Karpas-422 (cell line): ENCODE measurements at places on chromosomes 7 and 10.

- no peak for DNase-seq
Observed at GRCh38 chr10:51083356-51083853, 9.1 kb downstream of the PRKG1 start.

DNA sequence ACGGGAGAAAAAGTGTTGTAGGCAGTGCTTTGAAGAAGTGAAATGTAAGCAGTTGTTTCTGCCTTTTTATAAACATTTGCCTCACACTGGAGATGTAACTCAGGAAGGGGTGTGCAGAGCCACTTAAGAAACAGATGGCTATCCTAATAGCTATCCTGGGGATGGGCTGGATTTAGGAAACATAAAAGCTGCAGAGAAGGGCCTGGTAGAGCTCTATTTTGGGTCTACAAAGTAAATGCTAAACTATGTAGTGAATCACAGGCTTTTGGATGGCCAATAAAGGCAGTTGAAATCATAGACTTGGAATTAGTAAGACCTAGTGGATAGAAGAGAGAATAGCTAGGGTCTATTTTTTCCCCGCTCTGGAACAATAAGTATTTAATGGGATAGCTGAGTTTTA is 79.9 kb upstream of the AGR3 start:
- DNase-seq: no peak

- DNase-seq: no peak
Observed at GRCh38 chr7:154647625-154648024, 355.3 kb downstream of the PAXIP1 start.

DNA sequence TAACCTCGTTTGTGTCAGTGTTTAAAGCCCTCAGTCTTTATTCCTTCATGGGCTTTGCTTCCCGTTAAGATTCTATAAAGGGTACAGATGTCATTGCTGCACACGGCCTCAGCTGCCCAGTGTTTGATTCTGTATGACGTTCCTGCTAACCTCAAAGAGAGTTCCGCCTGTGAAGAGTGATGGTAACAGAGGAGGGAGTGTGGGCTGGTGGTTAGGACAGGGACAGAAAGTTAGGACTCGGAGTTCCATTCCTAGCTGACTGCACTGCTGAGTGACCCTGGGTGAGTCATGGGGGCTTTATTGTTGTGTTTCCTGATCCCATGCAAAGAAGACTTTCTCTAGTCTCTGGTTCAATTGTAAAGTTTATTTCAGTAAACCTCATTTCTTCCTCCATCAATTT is 227.1 kb downstream of the DYNC1I1 start:
- no peak for DNase-seq

GRCh38 chr7:75945297-75946168 is 30.6 kb downstream of the POR start:
- no peak for DNase-seq

- no peak for DNase-seq
Observed at GRCh38 chr7:31478018-31478417, 35.9 kb upstream of the ITPRID1 start.

GRCh38 chr10:131242007-131242406 is 69.5 kb downstream of the TCERG1L start:
- peak; percentile 75 for DNase-seq

DNA sequence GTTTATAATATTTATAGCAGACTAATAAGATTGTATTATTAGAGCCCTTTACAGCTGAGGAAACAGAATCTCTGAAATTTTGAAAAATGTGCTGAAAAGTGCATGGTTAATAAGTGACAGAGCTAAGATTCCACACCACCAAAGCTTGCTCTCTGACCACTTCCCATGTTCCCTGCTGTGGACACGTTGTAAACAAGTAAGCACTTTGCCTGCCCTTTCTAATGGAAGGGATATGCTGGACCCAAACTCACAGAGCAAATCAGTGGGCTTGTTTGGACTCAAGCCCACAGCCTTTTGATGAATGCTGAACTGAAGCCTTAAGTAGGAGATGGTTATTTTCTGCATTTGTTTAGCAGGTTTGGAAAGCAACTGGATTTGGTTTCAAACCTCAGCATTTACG is 214.0 kb upstream of the TMEM72 start:
- no peak for DNase-seq

- no peak for DNase-seq
Observed at GRCh38 chr7:134449680-134450079, 9.2 kb downstream of the AKR1B1 start.

DNA sequence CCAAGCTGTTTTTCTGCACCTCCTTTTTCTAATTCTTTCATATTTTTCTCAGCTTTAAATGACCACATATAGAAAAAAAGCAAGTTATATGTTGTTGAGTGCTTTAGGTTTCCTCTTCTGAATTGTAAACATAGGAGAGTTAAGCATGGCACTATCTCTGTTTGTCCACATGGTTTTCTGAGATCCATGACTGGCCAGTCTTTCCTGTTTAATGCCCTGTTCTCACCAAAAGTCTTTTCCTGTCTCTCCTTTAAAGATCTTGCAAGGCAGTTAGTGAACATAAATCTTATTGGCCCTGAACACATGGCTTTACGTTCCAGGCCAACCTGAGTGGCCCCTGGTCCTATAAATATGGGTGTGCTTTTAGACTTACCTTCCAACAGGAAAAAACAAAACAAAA is 19.4 kb downstream of the TRPV5 start:
- DNase-seq: peak; percentile 2

DNA sequence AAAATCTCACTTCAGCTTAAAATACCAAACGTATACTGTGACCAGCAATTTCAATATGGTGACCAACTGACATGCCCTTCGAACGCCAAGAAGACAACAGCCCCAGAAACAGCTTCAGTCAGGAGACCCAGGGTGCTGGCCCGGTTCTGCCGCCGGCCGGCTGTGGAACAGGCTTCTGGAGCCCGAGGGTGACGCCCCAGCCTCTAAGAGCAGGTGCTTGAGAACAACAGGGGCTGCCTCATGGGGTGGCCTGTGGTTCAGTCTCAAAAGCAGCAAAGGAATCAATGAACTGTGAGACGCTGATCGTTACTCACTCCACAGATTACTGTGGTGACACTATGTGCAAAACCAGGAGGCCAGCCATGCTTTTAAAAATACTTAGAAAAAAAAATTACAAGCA is 17.3 kb downstream of the GPER1 start:
- no peak for DNase-seq

DNA sequence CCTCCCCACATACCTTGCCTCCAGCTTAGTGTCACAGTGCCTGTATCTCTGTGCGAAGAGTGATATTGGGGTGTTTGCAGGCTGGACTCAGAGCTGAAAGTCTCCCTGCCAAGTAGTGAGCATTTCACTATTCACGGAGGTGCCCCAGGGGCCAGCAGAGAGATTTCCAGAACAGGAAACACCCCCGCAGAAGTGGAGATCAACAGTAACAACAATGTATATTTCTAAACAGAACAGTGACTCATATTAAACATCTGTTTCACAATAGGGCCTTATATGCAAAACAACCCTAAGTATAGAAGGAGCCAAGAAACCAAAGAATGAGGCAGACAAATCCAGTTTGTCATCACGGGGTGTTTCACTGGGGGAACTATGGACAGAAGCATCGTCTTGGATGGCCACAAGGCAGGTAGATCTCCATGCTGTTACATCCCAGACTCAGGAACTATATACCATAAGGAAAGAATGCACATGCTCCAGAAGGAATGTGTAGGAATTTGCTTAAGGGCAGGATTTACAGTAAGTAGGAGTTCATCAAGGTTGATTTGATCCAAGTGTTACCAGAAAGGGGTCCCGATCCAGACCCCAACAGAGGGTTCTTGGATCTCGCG is 29.3 kb upstream of the CCL24 start:
- no peak for DNase-seq

DNA sequence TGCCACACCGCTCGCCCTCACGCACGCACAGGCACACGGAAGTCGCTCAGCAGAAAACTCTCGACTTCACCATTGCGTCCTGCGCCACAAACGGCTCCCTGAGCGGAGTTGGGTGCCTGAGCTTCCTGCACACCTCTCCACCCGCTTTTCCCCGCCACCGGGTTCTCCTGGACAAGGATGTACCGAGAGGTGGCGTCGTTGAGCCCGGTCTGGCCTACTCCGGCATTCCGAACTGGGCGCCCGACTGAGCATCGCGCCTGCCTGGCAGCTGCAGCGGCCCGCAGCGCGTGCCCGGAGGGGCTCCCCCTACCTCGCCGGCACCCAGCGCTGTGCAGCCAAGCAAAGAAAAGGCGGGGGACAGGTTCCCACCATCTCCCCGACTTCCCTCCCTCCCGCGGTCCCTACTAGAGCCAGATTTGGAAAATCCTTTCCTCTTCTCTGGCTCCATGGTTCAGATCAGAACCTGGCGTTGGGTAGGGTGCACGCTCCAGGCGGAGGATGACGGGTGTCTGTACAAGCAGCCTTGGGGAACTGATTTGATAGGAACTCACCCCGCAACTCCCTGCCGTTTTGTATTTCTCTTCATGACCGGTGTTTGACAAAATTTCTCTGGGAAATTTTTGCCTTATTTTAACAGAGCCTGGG is 1.7 kb downstream of the SORCS3 start:
- DNase-seq: no peak

DNA sequence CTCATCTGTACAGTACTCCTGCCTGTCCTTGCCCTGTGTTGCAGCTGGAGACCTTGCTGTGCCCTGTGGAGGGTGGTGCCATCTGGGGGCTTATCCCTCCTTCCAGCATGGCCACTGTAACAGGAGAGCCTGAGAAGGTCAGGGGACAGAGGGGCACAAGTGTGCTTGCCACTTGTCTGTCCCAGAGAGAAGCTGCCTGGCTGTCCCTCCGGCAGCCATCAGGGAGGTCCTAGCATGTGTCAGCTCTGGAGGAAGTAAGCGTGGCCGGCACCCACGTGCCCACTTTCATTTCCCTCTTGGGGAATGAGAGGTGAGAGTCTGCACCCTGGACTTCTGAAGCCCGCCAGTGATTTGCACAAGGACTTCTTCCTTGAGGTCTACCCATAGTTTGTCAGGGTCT is 97.0 kb upstream of the PPIF start:
- peak; percentile 89 for DNase-seq

DNA sequence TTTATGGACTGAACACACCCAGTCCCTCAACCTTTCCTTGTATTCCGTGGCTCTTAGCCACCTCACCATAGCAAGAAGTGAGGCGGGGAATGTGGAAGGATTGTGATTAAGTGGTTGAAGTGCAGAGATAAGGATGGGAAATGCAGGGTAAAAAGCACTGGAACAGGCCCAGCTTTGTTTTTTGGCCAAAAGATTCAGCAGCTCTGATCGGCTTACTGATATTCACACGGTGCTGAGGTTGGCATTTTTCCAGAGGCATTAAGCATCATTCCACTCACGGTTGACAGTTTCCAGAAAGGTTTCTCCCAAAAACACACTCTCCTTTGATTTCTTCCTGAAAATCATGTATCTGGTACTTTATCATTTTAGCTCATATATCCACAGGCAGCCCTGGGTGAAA is 544.2 kb downstream of the CNTNAP2 start:
- DNase-seq: no peak

DNA sequence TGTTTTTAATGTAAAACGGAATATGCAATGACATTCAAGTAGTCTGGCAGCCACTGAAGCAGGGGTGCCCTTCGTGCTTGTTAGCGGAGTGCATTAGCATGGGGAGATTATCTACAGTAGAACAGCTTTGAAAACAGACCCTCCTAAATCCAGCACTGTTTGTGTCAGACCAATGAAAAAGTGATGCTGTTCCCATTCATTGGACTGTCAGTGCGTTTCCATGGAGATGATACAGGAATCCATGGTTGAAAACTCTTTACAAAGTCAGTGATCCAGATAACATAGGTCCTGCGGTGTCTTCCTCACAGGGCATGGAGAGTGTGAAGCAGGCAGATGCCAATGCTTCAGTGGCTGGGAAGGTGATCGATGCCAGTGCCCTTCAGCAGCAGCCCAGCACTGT is 73.6 kb downstream of the ITGB8 start:
- DNase-seq: no peak

- DNase-seq: no peak
Observed at GRCh38 chr7:148856578-148856881, 27.6 kb downstream of the EZH2 start.

- DNase-seq: no peak
Observed at GRCh38 chr10:75029857-75030256, 81.6 kb upstream of the SAMD8 start.

DNA sequence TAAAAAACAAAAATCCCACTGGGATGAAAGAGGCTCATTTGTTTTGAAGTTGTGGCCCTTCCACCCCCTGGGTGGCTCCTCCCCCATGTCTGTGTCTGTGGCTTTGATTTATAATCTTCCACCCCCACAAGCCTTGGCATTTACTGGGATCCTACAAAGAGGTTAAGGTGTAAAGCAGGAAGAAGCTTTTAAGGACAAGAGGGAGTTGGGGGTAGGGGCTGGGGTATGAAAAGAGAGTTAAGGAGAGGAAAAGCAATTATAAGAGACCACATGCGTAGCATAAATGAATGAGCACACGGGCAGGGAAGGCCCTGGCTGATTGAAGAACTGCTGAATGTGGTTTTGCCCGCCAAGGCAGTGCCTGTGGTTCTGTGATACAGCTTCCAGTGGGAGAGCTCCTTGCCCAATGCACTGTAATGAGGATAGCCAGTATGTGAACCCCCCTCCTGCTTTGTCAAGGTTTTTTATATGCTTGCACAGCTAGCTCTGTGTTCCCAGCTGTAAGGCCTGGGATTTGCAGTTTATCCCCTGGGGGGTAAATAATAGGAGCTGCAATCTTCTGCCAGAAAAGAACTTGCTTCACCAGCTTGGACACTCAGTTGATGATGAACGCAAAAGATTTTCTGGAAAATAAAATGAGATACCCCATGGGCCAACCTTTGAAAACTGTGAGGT is 34.7 kb upstream of the KMT2E start:
- no peak for DNase-seq

DNA sequence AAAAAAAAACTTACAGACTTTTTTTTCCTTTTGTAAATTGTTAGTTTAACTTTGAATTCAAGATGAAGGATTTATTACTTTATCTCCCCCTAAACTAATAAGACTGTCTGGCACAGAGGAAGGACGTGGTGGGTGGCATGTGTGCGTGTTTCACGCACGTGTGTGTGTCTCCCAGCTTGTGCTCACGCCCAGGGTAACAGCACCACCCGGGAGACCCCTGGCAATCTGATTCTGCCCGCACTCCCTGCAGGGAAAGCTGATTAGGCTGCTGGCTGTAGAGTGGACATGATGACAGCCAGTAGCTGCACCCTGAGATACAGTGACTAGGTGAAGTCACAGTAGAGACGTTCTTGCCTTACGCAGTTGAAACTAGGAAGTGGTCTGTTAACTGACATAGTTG is 25.3 kb downstream of the WIPI2 start:
- no peak for DNase-seq

DNA sequence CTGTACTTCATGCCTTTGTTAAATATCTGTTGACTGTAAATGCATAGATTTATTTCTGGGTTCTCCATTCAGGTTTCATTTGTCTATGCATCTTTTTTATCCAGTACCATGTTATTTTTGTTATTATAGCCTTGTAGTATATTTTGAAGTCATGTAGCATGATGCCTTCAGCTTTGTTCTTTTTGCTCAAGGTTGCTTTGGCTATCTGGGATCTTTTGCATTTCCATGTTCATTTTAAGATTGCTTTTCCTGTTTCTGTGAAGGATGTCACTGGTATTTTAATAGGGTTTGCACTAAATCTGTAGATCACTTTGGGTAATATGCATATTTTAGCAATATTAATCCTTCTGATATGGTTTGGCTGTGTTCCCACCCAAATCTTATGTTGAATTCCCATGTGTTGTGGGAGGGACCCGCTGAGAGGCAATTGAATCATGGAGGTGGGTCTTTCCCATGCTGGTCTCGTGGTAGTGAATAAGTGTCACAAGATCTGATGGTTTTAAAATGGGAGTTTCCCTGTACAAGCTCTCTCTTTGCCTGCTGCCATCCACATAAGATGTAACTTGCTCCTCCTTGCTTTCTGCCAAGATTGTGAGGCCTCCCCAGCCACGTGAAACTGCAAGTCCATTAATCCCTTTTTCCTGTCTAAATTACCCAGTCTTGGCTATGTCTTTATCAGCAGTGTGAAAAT is 302.8 kb upstream of the SEMA3C start:
- no peak for DNase-seq
